ENCODE measurements at places on chromosomes 6 and 20.

- no peak for DNase-seq
Observed at GRCh38 chr6:158497620-158498019, 62.3 kb upstream of the TMEM181 start.

DNA sequence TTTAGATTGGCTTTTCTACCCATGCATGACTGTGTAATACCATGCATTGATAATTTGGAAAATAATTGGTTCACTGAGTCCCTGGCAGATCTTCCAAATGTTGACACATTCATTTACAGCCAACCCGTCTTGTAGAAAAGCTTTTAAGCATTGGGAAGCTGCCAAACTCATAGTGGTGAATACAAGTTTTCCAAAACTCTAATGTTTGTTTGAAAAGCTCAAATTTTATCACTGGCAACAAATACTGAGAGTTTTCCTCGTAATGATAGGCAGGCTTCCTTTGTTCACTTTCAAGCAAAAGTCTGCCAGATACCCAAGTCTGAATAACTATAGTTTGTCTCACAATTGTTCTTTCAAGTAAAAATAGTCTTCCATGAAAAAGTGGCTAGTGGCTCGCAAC, 143.0 kb downstream of the FIG4 start:
- DNase-seq: no peak

DNA sequence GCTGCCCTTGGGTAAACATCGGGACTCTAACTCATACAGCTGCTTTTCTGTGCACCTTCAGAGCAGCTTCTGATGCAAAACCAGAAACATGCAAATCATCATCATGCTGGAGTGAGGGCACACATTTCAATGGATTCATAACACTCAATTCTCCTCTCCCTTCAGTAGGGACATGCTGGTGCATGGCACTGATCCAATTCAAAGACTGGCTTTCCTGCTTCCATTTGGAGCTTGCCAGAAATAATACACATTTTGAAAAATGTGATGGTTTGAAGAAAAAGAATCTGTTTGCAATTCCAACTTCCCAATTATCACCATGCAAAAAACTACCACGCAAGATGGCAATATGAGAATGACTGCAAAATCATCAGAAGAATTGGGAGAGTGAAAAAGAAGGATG, 65.2 kb upstream of the PDE10A start:
- no peak for DNase-seq

DNA sequence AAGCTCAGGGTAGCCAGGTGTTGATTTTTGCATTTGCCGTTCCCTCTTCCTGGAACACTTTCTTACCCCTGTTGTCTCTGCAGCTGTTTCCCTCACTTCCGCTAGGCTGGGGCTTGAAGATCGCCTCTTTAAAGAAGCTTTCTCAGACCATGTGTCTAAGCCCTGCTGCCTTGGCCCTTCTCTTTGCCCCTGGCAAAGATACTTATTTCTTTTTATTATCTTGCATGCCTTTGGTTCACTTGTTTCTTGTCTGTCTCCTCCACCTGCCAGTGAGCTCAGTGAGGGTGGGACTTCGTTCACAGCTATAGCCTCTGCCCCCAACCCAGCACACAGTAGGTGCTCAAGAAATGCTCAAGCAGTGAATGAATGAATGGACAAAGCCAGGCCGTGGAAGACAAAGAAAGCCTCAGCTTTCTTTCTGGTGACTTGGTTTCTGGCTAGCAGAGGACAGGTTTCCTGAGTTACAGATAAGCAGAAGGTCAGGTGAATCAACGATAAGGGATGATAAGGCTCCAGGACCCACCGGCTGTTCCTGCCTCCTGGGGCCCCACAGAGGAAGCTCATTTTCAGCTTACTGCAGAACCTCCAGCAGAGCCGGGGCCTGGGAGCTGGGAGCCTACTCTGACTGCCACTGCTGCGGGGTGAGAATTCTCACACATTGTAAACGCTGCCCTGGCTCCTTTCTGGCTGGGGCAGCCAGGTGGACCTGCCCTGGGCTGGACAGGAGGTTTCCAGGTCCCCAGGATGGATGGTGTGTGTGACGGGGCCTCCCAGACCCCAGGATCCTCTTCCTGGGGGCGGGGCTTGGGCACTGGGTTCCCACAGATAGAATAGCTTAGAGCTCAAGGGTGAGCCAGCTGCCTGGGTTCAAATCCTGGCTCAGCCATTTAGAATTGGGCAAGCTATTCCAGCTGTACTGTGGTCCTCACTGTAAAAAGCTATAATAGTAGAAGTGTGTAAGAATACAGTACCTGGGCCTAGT, 29.8 kb downstream of the SNAI1 start:
- no peak for DNase-seq

DNA sequence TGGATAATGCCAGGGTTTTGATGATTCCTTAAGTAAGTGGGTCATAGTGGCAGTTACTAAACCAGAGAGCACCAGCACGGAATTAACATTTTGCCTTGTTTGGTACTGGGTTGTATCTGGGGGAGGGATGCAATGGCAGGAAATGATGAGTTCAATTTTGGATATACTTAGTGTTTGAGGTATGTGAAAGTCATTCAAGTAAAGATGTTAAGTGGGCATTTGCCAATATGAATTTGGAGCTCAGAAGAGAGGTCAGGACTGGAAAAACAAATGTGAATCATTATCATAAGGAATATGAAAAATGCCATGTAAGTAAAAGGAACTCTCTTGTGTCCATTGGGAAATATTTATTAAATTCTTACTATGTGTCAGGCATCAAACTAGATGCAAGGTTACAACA, 6.2 kb downstream of the PXT1 start:
- no peak for DNase-seq

DNA sequence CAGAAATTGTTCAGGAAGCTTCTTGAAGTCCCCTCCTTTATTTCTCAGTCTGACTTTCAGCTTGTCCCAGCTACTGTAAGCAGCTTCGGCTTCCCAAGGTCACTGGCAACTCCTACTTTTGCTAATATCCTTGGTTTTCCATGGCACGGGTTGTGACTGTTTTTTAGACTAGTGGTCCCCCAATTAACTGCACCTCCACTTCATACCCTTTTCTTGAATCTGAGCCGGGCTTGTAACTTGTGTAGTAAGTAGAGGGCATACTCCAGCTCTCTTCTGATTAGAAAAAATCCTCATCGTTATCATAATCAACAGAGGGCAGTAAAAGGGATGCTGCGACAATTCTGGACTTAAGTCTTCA, 162.3 kb upstream of the TNFAIP3 start:
- no peak for DNase-seq

DNA sequence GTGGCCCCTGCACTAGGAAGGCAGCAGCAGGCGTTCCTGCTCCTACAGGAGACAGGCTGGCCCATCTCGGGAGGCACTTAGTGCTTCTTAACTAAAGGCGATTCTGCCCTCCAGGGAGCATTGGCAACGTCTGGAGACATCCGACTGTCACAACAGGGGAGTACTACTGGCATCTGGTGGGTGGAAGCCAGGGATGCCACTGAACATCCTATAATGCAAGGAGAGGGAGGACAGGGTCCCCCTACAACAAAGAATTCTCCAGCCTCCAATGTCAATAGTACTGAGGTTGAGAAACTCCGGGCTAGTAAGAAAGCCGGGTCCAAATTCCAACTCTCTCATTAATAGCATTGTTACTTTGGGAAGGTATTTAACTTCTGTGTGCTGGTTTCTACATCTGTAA, 119.4 kb upstream of the ARMC2 start:
- DNase-seq: no peak

GRCh38 chr20:41329435-41330342, 10.9 kb upstream of the LPIN3 start:
- peak; percentile 62 for DNase-seq

DNA sequence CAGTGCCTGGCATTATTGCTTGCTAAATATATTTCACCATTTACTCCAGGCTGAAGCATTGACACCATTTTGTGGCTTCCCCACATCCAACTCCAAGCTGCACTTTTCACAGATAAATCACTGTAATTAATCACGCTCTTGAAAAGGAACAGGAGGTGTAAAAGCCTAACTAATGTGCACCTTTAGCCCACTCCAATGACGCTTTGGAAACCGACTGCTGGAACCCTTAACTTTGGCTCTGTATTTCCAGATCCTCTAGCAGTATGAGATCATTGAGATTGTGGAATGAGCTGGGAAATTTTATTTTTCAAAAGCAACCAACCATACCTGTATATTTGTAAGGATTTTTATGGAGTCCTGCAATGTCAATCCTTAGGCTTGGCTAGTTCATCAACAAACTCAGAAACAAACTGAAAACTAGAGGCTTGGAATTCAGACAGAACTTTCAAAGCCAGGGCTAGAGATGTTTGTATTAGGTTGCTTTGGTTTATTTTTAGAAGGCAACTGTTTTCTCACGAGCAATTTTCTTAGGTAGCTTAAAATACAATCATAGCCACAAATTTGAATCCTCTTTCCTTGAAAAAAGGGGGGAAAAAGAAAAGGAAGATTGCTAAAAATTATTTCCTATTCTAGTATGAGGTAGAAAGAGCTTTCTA, 52.8 kb upstream of the UTRN start:
- DNase-seq: no peak

GRCh38 chr20:64053841-64054661, 4.6 kb upstream of the SOX18 start:
- peak; percentile 64 for DNase-seq

- no peak for DNase-seq
Observed at GRCh38 chr20:63359164-63359934, 1.8 kb downstream of the CHRNA4 start.

DNA sequence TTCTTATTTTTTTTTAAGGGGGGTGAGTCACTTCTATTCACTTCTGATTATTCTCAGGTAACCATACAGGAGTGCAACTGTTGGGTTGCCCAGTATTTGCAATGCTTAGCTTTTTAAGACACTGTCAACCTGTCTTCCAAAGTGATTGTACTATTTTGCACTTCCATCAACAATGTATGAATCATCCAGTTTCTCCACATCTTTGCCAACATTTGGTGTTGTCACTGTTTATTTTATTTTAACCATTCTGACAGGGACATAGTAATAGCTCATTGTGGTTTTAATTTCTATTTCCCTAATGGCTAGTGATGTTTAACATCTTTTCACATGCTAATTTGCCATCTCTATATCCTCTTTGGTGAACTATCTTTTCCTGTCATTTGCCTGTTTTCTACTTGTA, 1.4 kb upstream of the SLC13A3 start:
- no peak for DNase-seq

- no peak for DNase-seq
Observed at GRCh38 chr20:10075606-10076005, 40.8 kb downstream of the ANKEF1 start.

- no peak for DNase-seq
Observed at GRCh38 chr6:117270055-117270842, 4.9 kb downstream of the VGLL2 start.

- no peak for DNase-seq
Observed at GRCh38 chr20:57087102-57087501, 179.3 kb downstream of the BMP7 start.

- DNase-seq: peak; percentile 83
Observed at GRCh38 chr6:26043384-26044139, 43.7 kb upstream of the HFE start.

GRCh38 chr20:5002077-5002413, 735 bp upstream of the SLC23A2 start:
- DNase-seq: peak; percentile 42

DNA sequence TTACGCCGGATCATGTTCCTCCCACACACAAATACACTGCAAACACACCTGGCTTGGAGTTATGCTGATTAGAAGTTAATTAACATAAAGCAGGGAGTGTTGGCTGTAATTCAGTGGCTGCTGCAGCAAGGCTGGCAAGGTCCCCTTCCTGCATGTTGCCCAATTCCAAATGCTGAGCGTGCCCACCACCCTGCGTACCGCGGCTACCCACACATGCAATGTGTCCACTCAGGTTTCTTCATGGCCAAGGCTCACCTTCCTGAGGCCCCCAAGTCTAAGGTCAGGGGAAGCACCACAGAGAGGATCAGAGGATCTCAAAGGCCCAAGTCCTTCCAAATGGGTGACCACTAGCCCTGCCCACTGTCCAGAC, 11.6 kb upstream of the PRND start:
- DNase-seq: no peak

- DNase-seq: no peak
Observed at GRCh38 chr6:5866547-5867051, 140.1 kb downstream of the NRN1 start.

GRCh38 chr6:15264902-15265761, 19.3 kb downstream of the JARID2 start:
- no peak for DNase-seq

DNA sequence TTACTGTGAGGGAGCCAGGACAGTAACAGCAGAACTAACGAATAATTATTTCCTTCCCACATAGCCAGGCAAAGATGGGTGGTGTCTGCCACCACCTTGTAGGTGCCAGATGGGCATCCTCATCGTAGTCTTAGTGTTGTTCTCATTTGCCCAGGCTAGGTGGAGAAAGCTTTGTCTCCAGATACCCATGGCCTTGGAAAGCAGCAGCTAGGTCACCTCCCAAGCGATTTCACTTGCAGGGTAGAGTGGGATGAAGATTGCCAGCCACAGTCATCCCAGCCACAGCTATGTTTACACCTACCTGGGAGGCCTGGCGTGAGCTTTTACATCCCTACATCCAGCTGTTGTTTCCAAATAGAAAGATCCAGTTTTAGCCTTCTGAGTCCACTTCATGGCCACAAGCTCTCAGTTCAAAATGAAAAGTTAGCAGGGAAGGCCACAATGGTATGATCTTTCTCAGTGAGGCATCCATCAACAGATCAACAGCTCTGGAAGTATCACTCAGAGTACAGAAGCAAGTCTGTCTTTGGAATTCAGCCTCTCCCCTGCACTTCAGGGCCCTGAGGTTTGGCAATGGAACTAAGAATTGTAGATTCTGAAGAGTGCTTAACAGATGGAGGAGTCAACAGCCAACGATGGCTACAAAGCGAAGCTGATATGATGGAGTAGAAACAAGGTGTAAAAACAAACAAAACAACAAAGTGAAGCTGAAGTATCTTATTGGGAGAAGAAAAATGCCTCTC, 11.0 kb upstream of the SNRPC start:
- DNase-seq: no peak

GRCh38 chr20:37407573-37408002, 61.6 kb downstream of the SRC start:
- no peak for DNase-seq

DNA sequence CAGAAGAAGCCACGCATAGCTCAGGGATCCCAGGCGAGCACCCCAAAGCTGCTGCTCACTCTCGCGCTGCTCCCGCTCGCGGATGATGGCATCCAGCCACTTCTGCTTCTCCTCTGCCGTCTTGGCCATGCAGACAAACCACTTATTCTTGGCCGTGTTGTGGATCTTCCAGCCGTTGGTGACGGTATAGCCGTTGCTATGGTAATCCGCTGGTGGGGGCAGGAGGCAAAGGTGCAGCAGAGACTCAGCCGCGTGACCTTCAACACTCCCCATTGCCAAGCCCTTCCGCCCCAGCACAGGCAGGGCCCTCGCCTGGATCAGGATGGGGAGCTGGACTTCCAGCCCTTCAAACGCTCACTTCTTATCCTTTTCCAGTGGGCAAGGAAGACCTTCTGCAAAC, 136.9 kb downstream of the PREX1 start:
- no peak for DNase-seq

- no peak for DNase-seq
Observed at GRCh38 chr20:3406481-3407039, 909 bp downstream of the DNAAF9 start.

GRCh38 chr6:42025845-42026243, 24.5 kb upstream of the TAF8 start:
- DNase-seq: no peak

All from GM13977 (cell line).